ENCODE measurements at places on chromosomes 5 and 9.

DNA sequence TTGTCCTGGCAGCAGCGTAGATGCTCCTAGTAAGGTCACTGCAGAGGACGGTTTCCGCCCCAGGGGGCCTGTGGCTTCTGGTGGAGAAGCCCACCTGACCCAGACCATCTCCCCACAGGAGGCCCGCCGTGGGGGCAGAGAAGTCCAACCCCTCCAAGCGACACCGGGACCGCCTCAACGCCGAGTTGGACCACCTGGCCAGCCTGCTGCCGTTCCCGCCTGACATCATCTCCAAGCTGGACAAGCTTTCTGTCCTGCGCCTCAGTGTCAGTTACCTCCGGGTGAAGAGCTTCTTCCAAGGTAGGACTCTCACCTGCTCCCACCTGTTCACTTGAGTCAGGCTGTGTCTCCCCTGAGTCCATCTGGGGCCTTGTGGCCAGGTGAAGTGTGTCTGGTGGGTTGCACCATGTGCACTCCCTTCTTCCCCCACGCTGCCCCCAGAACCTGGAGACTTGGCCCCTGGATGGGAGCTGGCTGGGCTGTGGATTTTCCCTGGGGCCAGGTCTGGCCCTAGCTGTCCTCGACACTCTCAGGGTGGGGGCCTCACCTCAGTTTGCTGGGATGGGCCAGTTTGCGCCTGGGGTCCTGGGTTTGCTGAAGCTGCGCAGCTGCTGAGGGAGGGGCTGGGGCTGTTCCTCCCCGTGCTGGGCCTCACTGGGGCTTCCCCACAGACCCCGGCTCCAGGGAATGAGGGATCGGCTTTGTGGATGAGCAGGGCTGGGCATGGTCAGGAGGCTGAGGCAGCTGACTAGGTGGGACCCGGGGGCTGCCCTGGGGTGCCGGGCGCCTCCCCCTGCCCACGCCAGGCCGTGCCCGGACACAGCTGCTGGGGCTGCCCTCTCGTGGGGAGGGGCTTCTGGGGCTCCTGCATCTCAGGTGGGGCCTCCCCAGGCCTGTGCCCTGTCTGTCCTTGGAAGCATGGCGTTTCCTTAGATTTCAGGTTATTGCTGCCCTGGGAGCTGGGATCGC is 32.4 kb downstream of the AHRR start:
- no peak for DNase-seq

- no peak for DNase-seq
Observed at GRCh38 chr5:180644825-180645273, 4.6 kb downstream of the FLT4 start.

GRCh38 chr5:93359296-93359959 is 221.6 kb downstream of the NR2F1-AS1 start:
- DNase-seq, result no peak

- no peak for DNase-seq
Observed at GRCh38 chr9:129291041-129291501, 113.0 kb upstream of the IER5L start.

DNA sequence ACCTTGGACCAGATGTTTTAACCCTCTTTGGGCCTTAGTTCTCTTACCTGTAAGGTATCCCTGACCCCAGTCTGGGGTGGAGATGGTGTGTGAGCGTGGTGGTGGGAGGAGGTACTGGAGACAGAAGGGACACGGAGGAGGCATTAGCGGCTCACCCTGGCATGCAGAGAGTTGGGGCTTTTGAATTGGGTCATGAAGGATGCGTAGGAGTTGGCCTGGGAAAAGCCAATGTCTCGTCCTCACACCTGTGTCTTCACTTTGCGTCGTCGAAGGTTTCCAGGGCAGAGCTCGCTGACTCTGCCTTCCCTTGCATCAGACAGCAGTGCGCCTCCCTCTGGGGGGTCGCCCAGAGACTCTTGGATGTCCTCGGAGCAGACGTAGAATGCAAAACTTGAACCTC is 11.2 kb downstream of the RXRA start:
- no peak for DNase-seq

DNA sequence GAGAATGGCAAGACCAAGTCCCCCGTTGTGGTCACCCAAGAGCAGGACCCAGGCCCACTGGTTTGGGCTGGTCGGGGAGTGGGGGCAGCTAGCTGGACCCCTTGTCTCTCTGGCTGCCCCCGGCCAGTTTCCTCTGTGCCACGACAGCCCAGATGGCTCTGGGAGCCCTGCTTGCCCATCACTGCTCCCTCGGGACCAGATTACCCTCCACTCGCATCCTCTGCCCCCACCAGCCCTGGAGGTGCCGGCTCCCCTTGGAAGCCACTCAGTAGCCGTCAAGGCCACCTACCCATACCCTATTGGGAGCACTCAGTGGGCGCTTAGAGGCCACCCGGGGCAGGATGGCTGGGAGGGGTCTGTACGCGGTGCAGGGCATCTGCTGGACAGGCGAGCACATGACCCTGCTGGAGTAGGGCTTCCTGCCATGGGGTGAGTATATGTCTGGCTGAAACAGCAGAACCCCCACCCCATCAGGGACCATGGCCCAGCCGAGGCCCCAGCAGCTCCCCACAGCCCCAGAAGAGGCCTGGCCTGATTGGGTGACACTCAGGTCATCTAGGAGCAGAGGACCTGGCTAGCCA is 70.0 kb downstream of the ZNF354C start:
- DNase-seq, result no peak

DNA sequence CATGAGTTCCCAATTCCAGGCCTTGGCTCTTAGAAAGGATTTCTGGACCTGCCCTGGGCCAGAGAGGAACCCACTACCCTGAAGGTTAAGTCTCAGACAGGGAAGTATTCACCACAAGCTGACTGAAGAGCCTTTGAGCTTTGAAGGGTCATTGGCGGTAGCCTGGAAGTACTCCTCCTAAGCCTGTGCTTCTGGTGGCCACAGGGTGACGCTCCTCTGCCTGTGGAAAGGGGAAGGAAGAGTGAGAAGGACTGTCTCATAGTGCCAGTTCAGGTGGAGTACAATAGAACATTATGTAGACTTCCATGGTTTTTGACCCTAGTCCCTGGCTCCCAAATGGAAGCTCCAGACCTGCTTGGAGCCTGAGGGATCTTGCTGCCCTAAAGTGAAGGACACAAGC is 1233.2 kb upstream of the CDH6 start:
- no peak for DNase-seq

- no peak for DNase-seq
Observed at GRCh38 chr9:7266911-7267595, 509.3 kb downstream of the KDM4C start.

DNA sequence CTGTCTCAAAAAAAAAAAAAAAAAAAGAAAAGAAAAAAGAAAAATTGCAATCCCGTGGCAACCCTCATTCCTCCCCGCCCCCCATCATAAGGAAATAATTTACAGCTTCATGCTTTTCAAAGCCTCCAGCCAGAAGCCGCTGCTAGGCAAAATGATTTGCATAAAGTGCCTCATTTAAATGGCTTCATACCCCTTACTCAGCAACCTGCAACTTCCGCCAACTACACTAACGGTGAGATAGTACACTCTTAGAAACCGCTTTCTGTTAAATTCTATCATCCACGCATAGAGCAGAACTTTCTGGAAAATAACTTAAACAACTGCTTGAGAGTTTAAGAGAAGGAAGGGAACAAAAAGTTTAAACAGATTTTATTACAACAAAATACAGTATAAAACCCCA is 17.8 kb downstream of the SERINC5 start:
- DNase-seq, result no peak

DNA sequence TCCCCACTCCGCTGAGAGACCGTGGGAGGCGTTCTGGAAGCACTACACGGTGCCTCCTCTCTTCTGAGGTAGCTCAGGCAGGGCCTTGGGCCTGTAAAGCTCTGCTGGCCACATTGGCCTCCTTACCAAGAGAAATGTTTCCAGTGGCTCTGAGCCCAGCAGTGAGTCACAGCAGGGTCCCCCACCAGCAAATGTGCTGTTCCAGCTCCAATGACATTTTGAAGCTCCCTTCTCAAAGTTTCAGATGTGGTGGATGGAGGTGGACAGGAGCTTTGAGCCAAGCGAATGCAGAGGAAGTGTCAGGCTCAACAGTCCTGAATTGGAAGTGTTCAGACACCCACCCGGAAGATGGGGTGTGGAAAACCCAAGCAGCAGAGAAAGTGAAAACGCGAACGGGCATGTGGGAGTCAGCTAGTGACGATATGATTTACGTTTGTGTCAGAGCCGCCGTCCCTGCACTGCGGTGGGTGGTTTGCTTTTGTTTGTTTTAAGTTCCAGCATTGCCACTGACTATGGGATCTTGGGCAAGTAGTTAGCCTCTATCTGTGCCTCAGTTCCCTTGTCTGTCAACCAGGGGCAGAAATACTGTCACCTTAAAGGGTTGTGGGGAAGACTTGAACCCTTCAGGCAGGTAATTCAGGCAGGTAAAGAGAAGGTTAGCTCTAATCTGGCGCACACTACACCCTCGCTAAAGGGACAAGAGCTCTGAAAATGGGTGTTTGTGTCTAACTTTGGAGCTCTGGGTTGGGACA is 38.2 kb downstream of the C5orf15 start:
- DNase-seq, result no peak

All from heart right ventricle (tissue), 16 donors.